NCI-H1105 (cell line): ENCODE measurements at places on chromosomes 16 and 17.

- no peak for DNase-seq
Observed at GRCh38 chr17:61294286-61294685, 105.4 kb upstream of the TBX2 start.

GRCh38 chr16:68166264-68166663 lies 69.7 kb downstream of the ESRP2 start:
- DNase-seq = no peak

GRCh38 chr16:88317613-88317965 lies 65.2 kb upstream of the ZNF469 start:
- DNase-seq = no peak

DNA sequence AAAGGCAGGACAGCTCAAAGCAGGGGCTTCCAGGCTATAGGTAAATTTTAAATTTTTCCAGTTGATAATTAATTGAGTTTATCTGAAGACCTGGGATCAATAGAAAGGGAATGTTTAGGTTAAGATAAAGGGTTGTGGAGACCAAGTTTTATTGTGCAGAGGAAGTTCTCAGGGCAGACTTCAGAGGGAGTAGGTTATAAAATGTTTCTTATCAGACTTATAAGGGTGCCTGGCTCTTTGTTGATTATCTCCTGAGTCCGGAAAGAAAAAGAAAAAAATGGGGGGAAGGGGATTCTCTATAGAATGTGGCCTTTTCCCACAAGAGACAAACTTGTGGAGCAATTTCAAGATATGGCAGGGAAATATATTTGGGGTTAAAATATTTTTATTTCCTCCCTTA lies 15.9 kb downstream of the SLC46A1 start:
- DNase-seq = no peak

- no peak for DNase-seq
Observed at GRCh38 chr17:9002606-9003354, 18.5 kb upstream of the NTN1 start.

- DNase-seq = no peak
Observed at GRCh38 chr17:19958023-19958422, 19.6 kb downstream of the AKAP10 start.

DNA sequence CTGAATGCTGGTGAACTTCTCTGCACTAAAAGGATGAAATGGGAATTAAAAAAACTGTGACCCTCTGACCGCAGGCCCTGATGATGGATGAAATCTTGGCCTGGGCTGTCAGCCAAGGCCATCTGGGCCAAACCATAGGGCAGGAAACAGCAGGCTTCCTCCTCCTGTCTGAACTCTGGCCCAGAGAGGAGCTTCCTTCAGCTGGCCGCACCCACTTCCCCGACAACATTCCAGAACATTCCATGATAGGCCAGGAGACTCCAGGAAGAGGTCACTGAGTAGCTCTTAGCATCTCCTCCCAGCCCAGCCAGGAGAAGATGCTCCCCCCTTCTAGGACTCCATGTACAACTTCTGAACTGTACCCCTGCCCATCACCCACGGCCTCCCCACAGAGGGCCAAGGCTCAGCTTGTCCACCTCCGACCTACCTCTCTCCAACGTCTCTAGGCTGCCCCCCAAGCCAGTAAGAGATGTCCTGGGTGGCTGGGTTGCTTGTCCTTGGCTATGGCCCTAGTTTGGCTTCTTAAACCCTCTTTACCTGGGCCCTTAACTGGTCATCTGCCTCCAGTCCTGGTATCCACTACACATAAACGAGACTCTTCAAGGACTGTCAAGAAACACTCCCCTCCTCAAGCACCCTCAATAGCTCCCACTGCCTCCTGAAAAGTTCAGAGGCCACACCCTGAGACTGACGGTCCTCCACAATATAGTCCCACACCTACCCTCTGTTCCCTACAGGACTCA lies 1.7 kb downstream of the RPH3AL start:
- DNase-seq = no peak

DNA sequence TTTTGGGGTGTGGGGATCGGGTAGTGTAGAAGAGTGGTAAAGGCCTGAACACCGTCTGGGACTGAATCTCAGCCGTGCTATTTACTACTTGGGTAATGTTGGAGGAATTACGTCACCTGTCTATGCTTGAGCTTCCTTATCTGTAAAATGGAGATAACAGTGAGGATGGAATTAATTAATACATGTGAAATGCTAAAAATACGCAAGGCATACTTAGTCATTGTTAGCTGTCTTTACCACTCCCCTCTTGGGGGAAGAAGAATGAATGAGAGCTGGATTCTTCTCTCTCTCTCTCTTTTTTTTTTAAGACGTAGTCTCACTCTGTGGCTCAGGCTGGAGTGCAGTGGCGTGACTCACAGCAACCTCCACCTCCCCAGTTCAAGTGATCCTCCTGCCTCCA lies 41.1 kb upstream of the TANGO6 start:
- DNase-seq = no peak

DNA sequence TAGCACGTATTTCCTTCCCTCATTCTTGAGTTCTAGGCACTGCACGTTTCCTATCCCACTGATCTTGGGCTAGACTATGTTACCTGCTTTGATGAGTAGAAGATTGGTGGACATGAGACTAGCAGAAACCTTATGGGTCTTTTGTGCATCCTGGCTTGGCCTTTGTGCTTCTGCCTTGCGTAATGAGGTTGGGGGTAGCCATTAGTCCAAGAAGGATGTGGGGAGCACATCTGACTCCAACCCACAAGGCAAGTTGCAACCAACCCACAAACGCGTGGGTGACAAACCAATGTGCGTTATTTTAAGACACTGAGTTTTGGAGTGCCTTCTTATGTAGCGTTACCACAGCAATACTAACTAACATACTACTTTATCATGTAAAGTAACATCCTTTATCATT lies 180.4 kb upstream of the IRX5 start:
- no peak for DNase-seq

DNA sequence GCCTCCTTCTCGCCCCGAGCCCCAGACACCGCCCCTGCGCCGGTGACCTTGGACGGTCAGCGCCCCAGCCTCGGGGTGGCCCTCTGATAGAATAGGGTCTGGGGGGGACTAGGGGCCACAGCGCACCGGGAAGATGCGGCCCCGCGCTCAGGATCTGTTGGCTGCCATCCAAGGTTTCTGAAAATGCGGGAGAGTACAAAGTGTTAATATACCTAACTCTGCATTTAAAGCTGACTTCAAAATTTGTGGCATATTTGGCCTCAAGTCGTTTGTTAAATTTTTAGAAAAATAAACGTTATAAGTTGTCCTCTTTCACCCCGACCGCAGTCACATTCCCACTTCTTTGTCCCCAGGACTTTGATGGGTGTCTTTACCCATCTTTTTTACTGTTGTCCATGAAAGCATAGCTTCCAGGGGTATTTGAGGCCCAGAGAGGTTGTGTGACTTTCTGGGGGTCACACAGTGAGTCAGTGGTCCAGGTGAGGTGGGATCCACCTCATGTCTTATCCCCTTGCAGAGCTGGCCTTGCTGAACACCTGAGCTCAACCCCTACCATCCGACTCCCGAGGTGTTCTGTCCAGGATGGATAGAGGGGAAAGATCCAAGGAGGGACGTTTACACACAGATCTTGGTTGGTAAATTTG lies 796 bp downstream of the NT5M start:
- peak; percentile 52 for DNase-seq

- DNase-seq = peak; percentile 47
Observed at GRCh38 chr17:40121181-40122135, at the start of gene MSL1. TSS of gene MSL1 (plus strand) at chr17:40121971. CDS start at chr17:40122613, 642 bp downstream.

- DNase-seq = no peak
Observed at GRCh38 chr16:64217789-64218535, 903.9 kb downstream of the CDH11 start.

DNA sequence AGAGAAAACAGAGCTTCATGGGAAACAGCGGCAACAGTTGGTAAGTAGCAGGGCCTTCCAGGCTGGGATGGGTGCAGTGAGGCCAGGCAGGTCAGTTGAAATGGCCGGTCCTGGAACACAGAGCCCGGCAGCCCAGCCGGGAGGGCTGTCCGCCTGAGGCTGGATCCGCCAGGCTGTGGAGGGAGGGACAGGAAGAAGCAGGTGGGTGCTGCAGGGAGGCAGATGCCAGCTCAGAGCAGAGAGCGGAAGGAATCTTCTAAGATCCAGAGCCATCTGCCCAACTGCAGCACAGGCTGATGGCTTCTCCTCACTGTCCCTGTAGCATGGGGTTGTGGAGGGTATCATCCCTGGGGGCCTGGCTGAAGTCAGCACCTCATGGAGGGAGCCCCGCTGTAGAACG lies 599 bp downstream of the RNF112 start:
- DNase-seq = no peak

GRCh38 chr16:75262104-75262799 lies 10.8 kb upstream of the BCAR1 start:
- no peak for DNase-seq

- no peak for DNase-seq
Observed at GRCh38 chr17:50806141-50806643, 29.2 kb upstream of the WFIKKN2 start.

DNA sequence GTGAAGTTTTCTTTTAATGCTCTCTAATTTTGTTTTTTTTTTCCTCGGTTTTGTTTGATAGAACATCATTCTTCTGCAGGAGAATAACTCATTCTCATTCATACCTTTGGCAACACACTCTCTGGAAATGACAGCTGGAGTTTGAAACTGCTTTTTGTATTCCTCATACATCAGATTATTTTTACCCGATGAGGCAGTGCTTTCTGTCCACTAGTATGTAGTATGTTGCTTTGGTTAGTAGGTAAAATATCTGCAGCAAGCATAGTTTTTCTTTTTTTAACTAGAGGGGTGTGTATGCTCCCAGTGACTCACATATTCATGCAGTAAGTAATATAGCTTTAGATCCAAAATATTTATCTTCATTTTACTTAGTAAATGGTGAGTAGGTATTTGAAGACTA lies 6.4 kb downstream of the PRKCA start:
- DNase-seq = no peak

DNA sequence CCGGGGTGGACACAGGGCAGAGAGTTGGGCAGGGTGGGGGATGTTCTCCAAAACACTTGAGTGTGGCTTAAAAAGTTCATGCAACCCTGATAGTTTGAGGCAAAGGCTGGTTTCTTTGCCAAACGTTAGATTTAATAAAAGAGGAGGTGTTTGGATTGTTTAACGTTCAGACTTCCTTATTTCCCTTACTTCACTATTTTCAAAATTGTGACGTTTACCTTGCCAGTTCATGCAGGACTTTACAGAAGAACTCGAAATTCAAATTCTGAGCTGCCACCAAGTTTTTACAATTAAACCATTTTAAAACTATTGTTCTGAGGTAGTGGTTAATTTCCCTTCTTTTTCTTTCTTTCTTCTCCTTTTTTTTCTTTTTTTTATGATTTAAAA lies 5.5 kb downstream of the SEC14L1 start:
- DNase-seq = no peak

DNA sequence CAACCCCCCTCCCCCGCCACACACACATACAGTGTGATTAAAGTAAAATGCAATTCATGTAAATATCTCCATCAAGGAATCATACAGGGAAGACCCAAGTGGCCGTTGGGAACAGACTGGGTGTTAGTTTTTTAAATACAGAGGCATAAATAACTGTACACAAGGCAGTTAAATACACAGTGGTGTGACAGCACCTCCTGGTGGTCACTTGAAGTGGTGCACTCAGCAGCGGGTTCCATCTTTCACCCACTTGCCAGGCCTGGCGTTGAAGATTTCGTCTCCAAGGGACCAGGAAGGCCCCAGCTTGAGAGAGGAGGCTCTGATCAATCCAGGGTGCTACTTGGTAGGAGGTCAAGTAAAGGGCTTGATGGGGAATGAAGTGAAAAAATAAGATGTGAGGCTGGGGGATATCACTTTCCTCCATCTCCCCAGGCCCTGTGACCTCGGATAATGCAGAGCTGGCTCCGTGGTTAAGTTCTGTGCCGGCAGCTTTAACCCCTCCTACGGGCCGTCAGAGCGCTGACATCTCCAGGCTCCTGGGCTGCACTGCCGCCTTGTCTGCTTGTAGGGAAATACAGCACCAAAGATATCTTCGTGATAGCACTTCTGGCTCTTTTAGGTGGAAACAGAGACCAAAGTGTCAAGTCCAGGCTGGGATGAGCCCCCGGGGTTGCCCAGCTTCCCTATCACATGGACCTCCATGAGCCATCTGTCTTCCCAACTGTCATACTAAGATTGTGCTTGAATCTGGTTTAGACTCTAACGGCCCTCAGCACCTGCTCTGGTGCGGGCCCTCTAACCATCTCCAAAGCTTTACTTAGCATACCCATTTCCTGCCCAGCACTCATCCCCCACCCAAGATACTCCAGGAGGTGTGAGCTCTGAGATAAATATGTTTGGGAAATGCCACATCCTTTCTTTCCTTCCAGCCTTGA lies 20.7 kb downstream of the LGALS9 start:
- DNase-seq = no peak

DNA sequence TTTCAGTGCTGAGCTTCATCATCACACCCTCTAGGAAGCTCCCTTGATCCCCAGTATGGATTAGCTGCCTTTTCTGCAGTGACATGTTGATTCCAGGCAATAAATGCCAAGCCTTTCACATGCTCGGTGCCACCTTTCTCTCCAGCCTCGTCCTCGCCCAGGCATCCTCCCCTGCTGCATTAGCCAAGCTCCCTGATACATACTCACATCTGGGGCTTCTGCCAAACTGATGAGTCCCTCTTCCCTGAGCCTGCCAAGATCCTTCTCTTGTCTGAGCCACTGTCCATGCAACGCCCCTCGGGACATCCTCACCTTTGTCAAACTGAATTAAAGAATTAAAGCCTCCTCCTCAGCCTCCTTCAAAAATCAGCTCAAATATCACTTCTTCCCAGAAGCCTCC lies 538.5 kb upstream of the CDH11 start:
- no peak for DNase-seq

GRCh38 chr17:32777436-32777835 lies 99.5 kb downstream of the MYO1D start:
- no peak for DNase-seq

DNA sequence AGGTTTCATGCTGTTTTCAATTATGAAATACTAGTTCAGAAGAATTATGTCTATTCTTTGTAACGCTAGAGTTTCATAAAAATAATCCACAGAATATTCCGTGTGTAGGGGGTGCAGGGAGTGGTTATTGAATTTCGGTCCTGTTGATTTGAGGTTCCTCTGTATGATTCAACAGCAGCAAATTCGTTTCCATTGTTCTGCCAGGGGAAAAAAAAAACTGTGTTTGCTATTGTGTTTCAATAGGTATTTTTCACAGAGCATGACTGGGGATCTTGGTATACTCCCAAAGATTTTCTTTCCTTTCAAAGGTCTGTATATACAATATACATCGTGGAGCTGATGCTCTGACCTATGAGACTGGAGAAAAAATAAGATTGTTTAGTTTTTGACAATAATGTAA lies 15.8 kb downstream of the SHISA9 start:
- DNase-seq = no peak
